Right atrium auricular region (tissue), 2 donors: ENCODE measurements at places on chromosomes 11 and 22. TPM values are rescaled to one million over a fixed set of nuclear protein-coding genes. Genes with fewer than 3 reads are reported as not detected.

DNA sequence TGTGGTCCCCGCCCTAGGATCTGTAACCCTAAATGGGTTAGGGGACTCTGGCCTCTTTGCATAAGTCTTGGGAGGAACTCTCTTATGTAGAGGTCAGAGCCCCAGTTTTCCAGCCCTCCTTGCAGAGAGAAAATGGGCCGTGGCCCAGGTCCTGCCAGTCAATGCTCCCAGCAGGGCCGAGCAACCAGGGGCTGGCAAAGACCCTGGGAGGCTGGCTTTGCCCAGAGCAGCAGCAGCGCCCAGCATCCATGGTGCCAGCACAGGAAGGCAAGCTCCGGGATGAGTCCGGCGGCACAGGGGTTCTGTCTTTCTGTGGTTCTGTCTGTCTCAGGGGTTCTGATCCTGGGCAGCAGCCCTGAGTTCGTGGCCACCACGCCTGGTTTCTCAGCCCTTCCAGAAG is 684.8 kb downstream of the BRD1 start:
- DNase-seq = no peak

- no peak for DNase-seq
Measured at GRCh38 chr11:134413043-134413825, 1.2 kb upstream of the B3GAT1 start.

KCNJ5 gene
- total RNA-seq = 23.3 TPM

- DNase-seq = no peak
Measured at GRCh38 chr11:133078591-133079404, 453.5 kb downstream of the OPCML start.

DNA sequence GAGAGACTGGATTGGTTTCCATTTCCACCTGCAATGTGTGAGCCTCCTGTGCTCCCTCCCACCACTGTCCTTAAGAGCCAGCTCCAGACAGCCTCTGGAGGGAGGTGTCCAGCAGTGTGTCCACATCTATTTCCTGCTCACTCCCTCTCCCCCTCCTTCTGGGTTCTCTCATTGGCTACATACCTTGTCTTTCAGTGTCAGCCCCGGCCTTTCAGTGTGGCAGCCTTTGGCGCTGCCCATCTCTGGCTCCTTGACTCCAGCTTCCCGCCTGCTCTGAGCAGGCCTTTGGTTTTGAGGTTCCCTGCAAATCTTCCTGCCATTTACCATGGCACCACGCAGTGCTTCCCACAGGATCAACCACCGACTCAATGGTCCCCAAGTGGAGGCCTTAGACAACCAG is 19.0 kb upstream of the PTPRJ start:
- DNase-seq = no peak

GRCh38 chr11:123264431-123264780 is 69.4 kb upstream of the CLMP start:
- DNase-seq = no peak

GRCh38 chr11:32575070-32575469 is 8.6 kb upstream of the EIF3M start:
- DNase-seq = no peak

GDPD4 gene
- total RNA-seq = not detected

GRCh38 chr22:20903093-20903492 is 14.1 kb upstream of the CRKL start:
- no peak for DNase-seq

MMP3 gene
- not detected for total RNA-seq

DRD4 gene
- not detected for total RNA-seq

GRCh38 chr11:34348919-34349318 is 8.9 kb downstream of the ABTB2 start:
- DNase-seq = no peak

GRCh38 chr11:72589802-72590761 is 84.1 kb downstream of the PDE2A start:
- DNase-seq = no peak
